ENCODE measurements at places on chromosomes 16 and 17. TPM values are rescaled to one million over a fixed set of nuclear protein-coding genes. Genes with fewer than 3 reads are reported as not detected.

Gene PRDM7
- not detected for total RNA-seq

Gene TNFRSF13B
- 0.83 TPM for total RNA-seq

Gene TLCD2
- total RNA-seq: 9.2 TPM

Gene KRT36
- total RNA-seq: not detected

Gene CACNG1
- not detected for total RNA-seq

Gene EFCAB13
- total RNA-seq: 15.4 TPM

Gene BCL6B
- 21.6 TPM for total RNA-seq

Gene BLTP2
- 210 TPM for total RNA-seq

Gene PRSS33
- not detected for total RNA-seq

All from ureter (tissue), 1 donor.